ENCODE measurements at places on chromosomes 1 and 21.

- H3K27me3 ChIP-seq = no peaks in the 10 kb centered on the region
- no peak overlapping the region for H3K4me3 ChIP-seq
- H3K27ac ChIP-seq = no peak overlapping the region
- peak; percentile 75 for DNase-seq
Measured at GRCh38 chr1:58755468-58755872, 28.4 kb downstream of the JUN start.

GRCh38 chr1:177983077-177983476 lies 13.2 kb upstream of the SEC16B start:
- no peak for DNase-seq
- H3K36me3 ChIP-seq = no peaks in the 10 kb centered on the region
- H3K4me3 ChIP-seq = no peak overlapping the region
- H3K4me1 ChIP-seq = no peaks in the 10 kb centered on the region

DNA sequence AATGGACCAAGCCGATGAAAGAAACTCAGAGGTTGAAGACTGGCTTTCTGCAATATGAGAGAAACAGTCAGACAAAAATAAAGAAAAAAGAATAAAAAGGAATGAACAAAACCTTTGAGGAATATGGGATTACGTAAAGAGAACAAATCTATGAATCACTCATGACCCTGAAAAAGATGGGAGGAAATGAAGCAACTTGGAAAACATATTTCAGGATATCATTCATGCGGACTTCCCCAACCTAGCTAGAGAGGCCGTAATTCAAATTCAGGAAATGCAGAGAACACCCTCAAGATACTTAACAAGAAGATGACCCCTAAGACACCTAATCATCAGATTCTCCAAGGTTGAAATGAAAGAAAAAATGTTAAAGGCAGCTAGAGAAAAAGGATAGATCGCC lies 705.3 kb upstream of the CHRM3 start:
- no peaks in the 10 kb centered on the region for H3K4me1 ChIP-seq
- H3K27ac ChIP-seq = no peak overlapping the region
- no peaks in the 10 kb centered on the region for H3K27me3 ChIP-seq
- H3K36me3 ChIP-seq = no peaks in the 10 kb centered on the region
- H3K4me3 ChIP-seq = no peak overlapping the region
- no peak for DNase-seq

DNA sequence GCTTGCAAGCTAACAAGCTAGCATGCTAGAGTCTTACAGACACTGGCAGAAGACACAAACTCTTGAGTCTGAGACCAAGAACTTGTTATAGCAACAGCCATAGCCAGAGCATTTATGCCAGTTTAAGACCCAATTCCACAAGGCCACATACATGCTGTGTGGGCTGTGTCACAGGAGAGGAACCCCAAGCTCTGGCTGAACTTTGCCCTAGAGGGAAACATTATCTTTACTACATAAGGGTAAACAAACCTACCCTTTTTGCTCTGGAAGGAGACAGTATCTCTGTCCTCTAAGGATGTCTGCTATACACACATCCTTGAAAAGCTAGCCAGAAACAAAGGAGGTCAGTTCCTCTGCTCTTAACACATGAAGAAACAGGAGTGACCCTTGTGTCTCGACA lies 70.3 kb downstream of the HSF2BP start:
- no peaks in the 10 kb centered on the region for H3K36me3 ChIP-seq
- H3K27me3 ChIP-seq = no peaks in the 10 kb centered on the region
- no peak for DNase-seq
- H3K4me1 ChIP-seq = no peaks in the 10 kb centered on the region

GRCh38 chr1:22919341-22920025 lies 53.2 kb downstream of the LACTBL1 start:
- DNase-seq = no peak
- H3K27me3 ChIP-seq = no peaks in the 10 kb centered on the region
- no peaks in the 10 kb centered on the region for H3K36me3 ChIP-seq
- H3K4me1 ChIP-seq = no peaks in the 10 kb centered on the region
- H3K27ac ChIP-seq = no peak overlapping the region
- no peak overlapping the region for H3K4me3 ChIP-seq

- no peaks in the 10 kb centered on the region for H3K4me1 ChIP-seq
- H3K27me3 ChIP-seq = no peaks in the 10 kb centered on the region
- no peak for DNase-seq
- H3K27ac ChIP-seq = no peak overlapping the region
- no peak overlapping the region for H3K4me3 ChIP-seq
Measured at GRCh38 chr1:168767894-168768584, 39.0 kb upstream of the DPT start.

GRCh38 chr1:150121236-150121862 lies 28.4 kb upstream of the PLEKHO1 start:
- H3K27ac ChIP-seq = no peak overlapping the region
- peaks cover 11% of the 10 kb centered on the region for H3K36me3 ChIP-seq
- H3K4me1 ChIP-seq = peaks cover 8% of the 10 kb centered on the region
- H3K27me3 ChIP-seq = no peaks in the 10 kb centered on the region
- H3K4me3 ChIP-seq = no peak overlapping the region
- no peak for DNase-seq

DNA sequence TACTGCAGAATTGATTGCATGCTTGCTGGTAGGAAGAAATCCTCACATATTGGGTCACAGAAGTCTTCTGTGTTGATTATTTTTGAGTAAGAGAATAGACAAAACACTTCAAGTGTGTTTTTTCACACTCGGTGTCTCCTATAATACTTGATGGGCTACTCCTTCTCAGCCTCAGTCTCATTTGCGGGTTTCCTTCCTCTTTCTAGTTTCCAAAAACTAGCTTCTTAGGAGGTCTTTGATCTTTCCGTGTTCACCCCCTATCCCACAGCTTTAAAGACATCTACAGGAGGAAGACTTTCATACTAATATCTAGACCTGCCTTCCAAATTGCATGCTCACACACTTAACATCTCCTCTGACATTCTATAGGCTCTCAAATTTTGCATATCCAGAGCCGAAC lies 40.7 kb upstream of the NTPCR start:
- peaks cover 25% of the 10 kb centered on the region for H3K4me1 ChIP-seq
- H3K27me3 ChIP-seq = no peaks in the 10 kb centered on the region
- H3K27ac ChIP-seq = no peak overlapping the region
- no peak for DNase-seq
- no peak overlapping the region for H3K4me3 ChIP-seq

DNA sequence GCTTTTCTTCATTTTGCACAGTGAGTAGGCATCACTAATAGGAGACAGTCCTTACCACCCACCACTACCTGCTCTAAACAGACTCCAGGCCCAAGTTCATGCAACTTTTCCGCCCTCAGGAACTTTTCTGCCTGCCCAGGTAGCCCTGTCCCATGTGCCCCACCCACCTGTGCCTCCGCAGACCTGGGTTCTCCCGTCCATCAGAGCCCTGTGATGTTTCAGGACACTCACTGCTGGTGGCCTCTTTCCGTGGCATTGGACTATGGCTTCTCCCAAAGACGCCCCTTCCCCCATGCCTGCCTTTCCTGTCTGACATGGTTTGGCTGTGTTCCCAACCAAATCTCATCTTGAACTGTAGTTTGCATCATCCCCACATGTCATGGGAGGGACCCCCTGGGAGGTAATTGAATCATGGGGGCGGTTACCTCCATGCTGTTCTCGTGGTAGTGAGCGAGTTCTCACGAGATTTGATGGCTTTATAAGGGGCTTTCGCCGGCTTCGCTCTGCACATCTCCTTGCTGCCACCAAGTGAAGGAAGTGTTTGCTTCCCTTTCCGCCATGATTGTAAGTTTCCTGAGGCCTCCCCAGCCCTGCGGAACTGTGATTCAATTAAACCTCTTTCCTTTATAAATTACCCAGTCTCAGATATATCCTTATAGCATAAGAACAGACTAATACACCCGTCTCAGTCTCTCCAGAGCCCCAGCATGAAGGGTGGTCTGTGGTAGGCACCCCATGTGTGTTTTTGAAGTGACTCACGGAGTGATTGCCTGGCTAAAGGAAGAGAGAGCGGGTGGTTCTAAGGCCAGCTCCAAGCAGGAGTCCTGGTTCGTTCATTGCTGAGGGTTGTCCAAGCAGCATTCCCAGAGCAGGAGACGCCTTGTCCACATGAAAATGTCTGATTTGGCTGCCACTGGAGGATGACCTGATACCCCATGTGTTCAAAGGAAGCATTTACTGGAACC lies 86.0 kb upstream of the ZBTB40 start:
- no peaks in the 10 kb centered on the region for H3K36me3 ChIP-seq
- no peak for DNase-seq
- no peaks in the 10 kb centered on the region for H3K4me1 ChIP-seq
- H3K27ac ChIP-seq = no peak overlapping the region
- H3K27me3 ChIP-seq = no peaks in the 10 kb centered on the region
- no peak overlapping the region for H3K4me3 ChIP-seq

DNA sequence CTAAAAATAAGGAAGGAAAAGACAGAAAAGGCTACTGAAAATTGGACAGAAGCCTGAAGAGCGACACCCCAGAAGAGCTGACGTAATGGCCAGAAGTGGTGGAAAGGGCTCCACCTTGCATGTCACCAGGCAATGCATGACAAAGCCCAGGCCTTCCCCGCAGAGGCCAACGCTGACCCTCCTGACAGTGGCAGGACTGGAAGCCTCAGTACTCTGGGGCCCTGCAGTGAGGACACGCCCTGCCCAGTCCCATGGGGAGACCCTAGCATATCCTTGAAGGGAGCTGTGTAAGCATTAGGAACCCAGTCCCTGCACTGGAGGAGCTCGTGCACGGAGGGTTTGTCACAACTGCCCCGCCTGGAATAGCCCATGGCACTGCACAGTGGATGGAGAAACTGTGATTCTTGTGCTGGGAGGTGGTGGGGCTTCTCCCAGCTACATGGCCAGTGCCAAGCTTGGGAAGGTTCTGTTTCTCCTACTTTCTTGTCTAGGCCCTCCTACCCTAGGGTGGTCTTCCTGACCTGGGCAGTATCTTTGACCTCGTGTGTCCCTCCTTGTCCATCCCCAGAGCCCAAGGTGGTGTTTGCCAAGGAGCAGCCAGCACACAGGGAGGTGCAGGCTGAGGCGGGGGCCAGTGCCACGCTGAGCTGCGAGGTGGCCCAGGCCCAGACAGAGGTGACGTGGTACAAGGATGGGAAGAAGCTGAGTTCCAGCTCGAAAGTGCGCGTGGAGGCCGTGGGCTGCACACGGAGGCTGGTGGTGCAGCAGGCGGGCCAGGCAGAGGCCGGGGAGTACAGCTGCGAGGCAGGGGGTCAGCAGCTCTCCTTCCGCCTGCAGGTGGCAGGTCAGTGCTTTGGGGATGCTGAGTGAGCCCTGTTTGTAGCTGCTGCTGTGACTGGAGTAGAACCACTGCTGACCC lies 60.4 kb downstream of the OBSCN start:
- H3K27ac ChIP-seq = no peak overlapping the region
- no peak for DNase-seq
- no peaks in the 10 kb centered on the region for H3K4me1 ChIP-seq
- H3K27me3 ChIP-seq = no peaks in the 10 kb centered on the region
- no peak overlapping the region for H3K4me3 ChIP-seq

GRCh38 chr1:101237229-101237837 lies 514 bp downstream of the S1PR1 start:
- no peaks in the 10 kb centered on the region for H3K27me3 ChIP-seq
- H3K27ac ChIP-seq = peak overlapping the region; percentile 97
- H3K4me3 ChIP-seq = peak overlapping the region; percentile 87
- peaks cover 36% of the 10 kb centered on the region for H3K36me3 ChIP-seq
- peak; percentile 19 for DNase-seq

DNA sequence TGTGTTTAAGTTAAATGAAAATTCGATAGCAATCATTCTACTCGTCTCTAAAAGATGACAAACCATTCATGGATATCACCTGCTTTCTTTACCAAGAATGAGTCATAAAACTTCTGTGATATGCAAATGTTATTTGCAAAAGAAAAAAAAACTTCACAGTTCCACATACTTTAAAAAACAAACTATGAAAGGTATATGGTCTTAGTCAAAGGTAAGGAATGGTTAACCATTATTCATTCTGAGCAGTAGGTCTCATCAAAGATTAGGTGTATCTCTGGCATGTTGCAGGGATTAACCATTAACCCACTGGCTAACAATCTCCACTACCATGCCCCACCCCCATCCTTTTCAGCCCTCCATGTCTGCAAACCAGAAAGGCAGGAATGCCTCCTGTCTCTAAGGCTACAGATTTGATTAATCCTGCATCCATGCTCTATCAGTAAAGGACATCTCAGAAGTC lies 44.4 kb downstream of the PTPN14 start:
- no peaks in the 10 kb centered on the region for H3K27me3 ChIP-seq
- no peak overlapping the region for H3K4me3 ChIP-seq
- no peaks in the 10 kb centered on the region for H3K4me1 ChIP-seq
- no peak for DNase-seq
- no peak overlapping the region for H3K27ac ChIP-seq

DNA sequence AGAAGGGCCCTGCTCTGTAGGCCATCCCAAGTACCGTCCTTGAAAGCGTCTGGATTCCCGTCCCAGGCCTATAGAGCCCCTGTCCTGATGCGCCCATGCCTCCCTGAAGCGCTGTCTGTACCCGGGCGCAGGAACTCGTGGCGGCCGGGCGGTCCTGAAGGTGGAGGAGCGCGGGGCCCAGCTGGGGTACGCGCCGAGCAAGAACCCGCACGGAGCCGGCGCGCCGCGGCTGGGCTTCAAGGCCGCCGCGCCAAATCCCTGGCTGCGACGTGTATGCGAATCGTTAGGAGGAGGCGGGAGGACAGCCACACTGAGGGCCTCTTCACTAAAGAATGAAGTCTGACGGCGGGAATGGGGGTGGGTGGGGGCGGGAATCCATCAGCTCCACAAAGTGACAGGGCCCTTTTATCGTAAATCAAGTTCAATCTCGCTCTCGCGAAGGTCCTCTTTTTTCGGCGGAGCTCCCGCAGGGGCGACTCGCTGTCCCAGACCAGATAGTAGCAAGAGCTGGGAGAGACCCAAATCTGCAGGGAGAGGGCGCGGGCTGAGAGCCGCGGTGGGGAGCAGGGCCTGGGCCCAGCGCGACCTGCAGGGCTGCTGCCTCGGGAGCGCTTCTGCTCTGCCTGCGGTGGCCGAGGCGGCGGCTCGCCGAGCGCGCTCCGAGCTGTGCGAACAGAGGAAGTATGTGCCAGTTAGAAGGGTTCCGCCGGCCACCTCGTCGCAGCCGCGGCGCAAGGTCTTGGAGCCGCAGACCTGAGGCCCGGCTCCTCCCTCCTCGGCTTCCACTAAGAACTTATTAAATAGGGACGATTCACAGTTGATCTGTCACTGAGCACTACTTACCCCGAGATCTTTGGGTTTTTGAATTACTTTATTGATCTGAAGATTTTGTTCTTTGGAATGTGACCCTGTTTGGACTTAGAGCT lies 10.4 kb downstream of the BARHL2 start:
- peaks cover 79% of the 10 kb centered on the region for H3K27me3 ChIP-seq
- no peak overlapping the region for H3K27ac ChIP-seq
- H3K4me3 ChIP-seq = no peak overlapping the region
- peaks cover 23% of the 10 kb centered on the region for H3K4me1 ChIP-seq

GRCh38 chr1:23368562-23369334 lies 888 bp downstream of the ZNF436 start:
- H3K27me3 ChIP-seq = no peaks in the 10 kb centered on the region
- peak; percentile 80 for DNase-seq
- H3K27ac ChIP-seq = peak overlapping the region; percentile 90
- H3K36me3 ChIP-seq = peaks cover 3% of the 10 kb centered on the region
- H3K4me1 ChIP-seq = peaks cover 29% of the 10 kb centered on the region

- no peak overlapping the region for H3K27ac ChIP-seq
- DNase-seq = no peak
- H3K4me1 ChIP-seq = peaks cover 9% of the 10 kb centered on the region
Measured at GRCh38 chr1:185681034-185681633, 53.1 kb upstream of the HMCN1 start.
